ENCODE measurements at places on chromosomes 12 and 14.
A peak's percentile ranks its signal among the peaks of the same experiment; 100 is the strongest.

GRCh38 chr12:3587402-3588013 lies 96.5 kb downstream of the PRMT8 start:
- DNase-seq = no peak

- no peak for DNase-seq
Observed at GRCh38 chr12:93748672-93749383, 71.7 kb downstream of the CRADD start.

GRCh38 chr14:85175556-85175955 lies 354.4 kb upstream of the FLRT2 start:
- DNase-seq = no peak

- no peak for DNase-seq
Observed at GRCh38 chr12:50231346-50231745, 52.0 kb downstream of the LIMA1 start.

GRCh38 chr14:102220031-102220430 lies 80.3 kb downstream of the WDR20 start:
- no peak for DNase-seq

- no peak for DNase-seq
Observed at GRCh38 chr12:67141296-67142018, 127.7 kb upstream of the CAND1 start.

DNA sequence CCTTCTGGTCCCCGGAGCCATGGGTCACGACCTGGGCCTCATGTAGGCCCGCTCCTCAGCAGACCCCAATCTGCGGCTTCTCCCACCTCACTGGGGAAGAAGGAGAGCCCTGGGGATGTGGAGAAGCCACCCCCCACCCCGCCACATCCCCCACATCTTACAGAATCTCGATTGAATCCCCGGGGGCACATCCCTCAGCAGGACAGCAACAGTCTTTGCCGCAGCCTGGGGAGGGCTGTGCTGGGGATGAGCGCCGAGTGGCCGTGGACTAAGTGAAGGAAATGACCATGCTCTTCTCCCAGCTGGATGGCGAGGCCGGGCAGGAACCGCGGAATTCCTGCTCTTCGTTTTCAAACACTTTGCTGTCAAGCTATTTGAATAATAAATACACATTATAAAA lies 169.0 kb upstream of the RTL1 start:
- peak; percentile 16 for DNase-seq

GRCh38 chr14:99158646-99159165 lies 113.3 kb downstream of the BCL11B start:
- DNase-seq = no peak

DNA sequence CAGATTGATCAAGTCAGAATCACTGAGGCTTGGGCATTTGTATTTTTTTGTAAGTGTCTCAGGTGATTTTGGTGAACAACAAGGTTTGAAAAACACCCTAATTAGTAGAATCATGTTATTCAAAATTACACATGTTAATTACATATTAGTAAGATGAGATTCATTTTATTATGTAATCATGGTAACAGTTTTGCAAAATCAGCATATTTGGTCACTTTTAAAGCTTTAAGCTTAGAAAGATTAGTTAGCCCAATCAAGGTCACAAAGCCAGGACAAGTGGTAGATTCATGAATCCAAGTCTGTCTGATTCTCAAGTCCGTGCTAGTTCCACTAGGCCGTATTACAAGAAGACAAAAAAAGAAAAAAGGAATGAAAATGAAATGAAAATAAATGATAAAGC lies 218.4 kb upstream of the FAR2 start:
- DNase-seq = no peak

GRCh38 chr12:81081726-81082125 lies 3.8 kb downstream of the ACSS3 start:
- no peak for DNase-seq

DNA sequence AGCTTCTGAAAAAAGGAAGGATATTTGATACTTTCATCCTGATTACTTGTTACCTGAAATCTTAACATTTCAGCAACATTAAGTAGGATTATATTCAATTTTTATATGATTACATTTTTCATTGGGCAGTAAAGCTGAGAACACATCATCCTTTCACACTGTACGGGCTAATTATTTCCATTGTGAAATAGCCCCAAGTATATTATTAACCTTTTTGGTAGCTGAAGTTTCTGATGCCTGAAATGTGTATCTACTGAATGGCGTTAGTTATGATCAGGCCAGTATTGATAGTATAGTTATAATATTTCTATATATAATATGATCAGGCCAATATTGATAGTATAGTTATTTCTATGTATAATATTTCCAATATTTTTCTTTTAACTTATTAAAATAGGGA lies 10.1 kb downstream of the SPATS2 start:
- no peak for DNase-seq

DNA sequence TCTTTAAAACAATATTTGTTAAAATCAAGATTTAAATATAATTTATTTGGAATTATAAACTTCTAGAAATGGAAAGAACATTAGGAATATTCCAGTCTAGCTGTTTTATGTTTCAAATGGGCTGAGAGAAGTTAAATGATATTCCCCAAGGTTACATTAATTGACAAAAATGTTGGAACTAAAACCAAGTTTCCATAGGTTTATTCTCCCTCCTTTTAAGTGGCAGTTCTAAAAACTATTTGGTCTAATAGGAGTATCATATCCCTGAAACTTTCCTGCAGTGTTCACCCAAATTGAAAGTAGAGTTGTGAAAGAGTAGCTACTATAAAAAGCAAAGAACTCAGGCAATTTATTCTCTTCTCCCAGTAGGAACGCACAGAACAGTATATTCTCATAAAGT lies 1185.5 kb downstream of the LRFN5 start:
- DNase-seq = no peak

DNA sequence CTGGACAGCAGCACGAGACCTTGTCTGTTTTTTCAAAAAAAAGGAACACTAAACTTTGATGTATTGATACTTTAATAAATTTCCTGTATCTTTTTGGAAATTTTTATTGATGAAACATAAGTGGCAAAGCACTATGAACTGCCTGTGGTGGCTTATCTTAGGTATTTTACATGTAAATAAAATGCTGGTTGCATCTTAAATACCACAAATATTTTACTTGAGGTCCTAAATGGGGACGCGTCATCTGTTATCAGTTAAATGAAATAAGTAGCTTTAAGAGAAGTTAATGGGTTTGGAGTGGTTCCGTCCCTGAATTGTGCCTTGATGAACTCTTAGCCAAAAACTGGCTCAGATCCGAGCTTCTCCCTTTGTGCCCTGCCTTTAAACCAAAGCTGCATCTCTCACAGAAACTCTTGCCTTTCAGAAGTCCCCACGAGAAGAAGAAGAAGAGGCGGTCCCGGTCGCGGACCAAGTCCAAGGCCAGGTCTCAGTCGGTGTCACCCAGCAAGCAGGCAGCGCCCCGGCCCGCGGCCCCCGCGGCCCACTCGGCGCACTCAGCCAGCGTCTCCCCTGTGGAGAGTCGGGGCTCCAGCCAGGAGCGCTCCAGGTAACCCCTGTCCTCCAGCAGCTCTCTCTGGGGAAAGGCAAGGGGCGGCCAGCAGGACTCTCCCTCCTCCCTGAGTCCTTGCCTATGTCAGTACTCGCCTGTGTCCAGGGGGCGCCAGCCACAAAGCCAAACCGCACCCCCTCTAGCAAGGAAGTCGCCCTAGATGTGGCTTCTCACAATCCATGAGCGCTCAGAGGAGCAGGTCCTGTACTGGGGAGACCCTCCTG lies 31.2 kb upstream of the MMP17 start:
- peak; percentile 65 for DNase-seq

GRCh38 chr12:47249082-47249481 lies 169.3 kb upstream of the AMIGO2 start:
- no peak for DNase-seq

- no peak for DNase-seq
Observed at GRCh38 chr12:103802586-103802886, 38.5 kb downstream of the NT5DC3 start.

DNA sequence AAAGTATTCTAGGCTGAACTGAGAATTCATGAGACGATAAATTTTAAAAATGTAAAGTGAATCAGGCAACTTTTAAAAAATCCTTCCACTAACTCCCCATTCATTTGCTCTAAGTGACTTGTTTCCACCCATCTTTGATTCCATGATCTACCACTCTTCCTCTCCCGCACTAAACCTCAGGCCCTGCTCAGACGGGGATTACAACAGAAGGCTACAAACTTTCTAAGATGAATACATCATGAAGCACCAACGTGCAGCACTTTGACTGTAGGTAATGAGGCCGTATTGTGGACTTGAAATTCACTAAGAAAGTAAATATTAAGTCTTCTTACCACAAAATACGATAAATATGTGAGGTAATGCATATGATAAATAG lies 30.0 kb downstream of the TMEM132D start:
- no peak for DNase-seq

GRCh38 chr12:121132601-121133481 lies at the start of gene P2RX7:
P2RX7 (plus strand) TSS chr12:121132876; CDS start chr12:121132971, 95 bp downstream.
- DNase-seq = peak; percentile 45

DNA sequence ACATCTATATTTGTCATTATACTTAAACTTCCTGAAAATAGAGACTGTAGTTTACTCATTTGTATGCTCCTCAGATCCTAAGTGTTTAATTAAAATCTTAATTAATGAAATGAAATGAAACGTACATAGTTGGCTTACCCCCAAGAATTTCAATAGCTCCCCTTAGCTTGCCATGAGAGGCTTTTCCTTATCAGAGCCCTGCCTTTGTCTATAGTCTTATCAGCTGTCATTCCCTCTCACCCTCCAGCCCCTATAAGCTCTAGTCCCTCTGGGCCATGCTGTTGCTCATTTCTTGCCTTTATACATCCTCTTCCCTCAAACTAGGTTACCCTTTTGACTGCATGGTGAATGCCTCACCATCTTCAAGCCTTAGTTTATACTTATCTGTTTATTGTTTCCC lies 1.1 kb upstream of the RTRAF start:
- DNase-seq = no peak

DNA sequence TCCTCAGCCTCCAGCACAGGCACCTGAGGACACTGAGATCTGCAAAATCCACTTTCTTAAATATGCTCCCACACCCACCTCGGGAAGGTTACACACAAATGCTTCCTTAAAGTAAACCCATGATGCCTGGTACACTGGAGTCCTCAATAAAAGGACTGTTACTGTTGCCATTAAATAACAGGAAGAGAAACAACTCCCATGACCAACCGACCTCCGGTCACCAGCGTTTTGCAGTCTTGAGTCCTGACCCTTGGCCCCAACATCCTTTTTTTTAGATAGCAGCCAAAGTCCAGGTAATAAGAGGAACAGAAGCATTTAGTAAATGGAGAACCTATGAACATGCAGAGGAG lies 42.4 kb downstream of the ITPK1 start:
- no peak for DNase-seq

DNA sequence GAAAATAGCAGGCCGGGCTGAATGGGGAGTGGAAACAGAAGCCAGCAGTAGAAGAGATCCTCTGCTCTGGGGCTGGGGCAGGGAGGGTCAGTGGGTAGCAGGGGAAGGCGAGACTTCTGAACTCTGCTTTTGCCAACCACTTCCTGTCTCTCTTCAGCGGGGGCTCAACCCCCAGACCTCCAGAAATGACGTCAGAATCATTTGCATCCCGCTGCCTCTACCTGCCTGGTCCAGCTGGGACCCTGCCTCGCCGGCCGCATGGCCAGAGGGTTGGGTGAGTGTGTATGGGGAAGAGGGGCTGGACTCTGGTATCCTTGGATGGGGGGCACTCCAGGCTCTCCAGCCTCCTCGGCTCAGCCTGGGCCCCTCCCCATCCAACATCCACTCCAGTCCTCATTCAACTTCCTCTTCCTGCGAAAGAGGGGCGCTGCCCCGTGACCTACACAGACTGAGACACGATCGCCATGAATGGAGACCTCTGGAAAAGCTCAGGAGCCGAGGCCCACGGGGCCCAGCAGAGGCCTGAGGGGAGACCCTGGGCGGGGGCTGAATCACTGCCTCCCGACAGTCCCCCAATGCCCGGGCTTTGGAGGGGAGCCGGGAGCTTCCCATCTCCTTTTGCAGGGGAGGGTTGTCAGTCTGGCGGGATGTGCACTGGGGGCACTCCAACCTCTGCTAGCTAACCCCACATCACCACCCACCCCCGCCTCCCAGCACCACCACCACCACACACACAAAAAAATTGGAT lies 458 bp upstream of the HOXC4 start:
- DNase-seq = peak; percentile 50

DNA sequence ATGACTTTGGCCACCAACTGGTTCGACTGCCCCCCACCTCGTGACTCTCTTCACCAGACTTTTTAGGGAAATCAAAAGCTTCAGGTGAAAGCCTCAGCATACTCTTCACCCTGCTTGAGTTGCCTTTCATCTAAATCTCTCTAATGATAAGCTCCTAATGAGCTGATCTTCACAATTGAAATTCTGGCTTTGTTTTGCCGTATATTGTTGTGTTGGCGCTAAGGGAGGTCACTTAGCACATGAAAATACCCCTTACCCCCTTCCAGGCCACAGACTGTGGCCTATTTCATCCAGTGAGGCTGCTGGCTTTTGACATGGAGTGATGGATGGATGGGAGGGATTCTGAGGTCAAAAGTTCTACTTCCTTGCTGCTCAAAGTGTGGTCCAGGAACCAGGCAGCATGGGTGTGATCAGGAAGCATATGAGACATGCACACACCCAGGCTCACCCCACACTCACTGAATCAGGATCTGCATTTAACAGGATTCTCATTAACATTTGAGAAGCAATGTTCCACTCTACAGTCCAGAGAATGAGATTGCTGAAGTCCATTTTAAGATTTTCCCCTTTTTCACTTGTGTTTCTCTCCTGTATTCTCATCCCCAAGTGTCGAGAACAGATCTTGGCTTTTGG lies 131.4 kb downstream of the DACT1 start:
- no peak for DNase-seq

GRCh38 chr14:68894802-68895703 lies 84.0 kb downstream of the ACTN1 start:
- DNase-seq = no peak

DNA sequence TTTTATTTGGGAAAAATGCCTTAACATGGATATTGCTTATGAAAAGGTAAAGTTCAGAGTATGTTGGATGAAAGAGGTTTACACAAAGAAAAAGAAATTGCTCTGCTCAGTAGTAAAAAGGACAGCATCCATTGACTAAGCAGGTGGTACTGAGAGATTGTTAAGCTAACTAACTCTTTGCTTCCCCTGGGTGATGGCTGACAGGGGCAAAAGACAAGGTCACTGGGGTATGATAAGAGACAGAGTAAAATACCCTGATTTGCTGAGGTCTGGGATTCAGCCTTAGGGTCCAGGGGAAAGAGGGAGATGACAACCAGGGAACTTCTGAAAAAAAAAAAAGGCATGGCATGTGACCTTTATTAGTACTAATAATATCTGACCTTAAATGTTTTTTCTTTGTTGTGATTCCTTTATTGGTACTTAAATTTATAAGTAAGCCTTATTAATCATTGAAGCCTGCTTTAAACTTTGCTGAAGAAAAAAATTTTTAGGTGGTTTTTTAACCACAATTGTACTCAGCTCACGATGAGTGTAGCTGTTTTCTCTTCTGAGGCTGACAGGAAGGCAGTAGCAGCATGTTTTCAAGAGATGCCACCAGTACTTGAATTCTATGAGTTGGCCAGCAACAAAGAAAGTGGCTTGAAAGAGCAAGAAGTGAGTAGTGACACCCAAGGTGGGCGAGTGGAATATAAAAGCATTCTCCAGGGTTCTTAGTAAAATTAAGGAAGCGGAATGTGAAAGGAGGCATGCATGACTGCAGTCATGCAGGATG lies 43.7 kb upstream of the KITLG start:
- no peak for DNase-seq

Measured in WTC11 (cell line).